ENCODE measurements at places on chromosomes 4 and X.

- DNase-seq, result no peak
Measured at GRCh38 chr4:186081202-186081807, 12.3 kb downstream of the TLR3 start.

GRCh38 chr4:47827343-47828047, 10.4 kb downstream of the CORIN start:
- DNase-seq, result no peak

DNA sequence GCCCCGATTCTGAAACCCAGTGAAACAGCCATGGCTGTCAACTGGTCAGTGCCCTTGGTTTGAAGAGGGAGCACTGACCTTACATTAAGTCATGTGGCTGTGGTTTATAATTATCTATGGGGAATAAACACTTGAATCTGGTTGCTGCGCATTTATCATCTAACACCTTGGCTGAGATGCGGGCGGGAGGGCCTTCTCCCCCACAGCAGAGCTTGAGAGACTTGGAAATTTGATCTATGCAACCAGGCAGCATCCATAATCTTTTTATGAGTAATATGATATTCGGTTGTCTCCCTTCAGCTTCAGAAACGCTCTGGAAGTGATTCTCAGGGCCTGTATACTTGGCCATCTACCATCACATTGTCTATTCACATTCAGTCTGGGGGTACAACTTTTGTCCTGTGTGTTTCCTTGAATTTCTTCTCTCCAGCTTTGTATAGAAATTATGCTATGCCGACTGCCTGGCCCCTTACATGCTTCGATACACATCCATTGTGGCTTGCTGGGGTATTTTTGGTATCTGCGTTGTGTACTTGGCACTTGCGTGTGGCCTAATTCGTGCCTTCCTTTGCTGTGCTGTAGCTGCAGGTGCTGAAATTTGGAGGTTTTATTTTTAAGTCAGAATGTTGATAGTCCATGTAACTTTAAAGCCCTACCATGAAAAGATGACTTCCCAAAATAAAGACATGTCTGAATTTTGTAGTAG, 321.6 kb downstream of the ARHGAP10 start:
- DNase-seq, result no peak

GRCh38 chr4:136867465-136867864, 664.8 kb downstream of the PCDH18 start:
- no peak for DNase-seq

- peak; percentile 66 for DNase-seq
Measured at GRCh38 chr4:139767168-139767567, 101.5 kb downstream of the MGST2 start.

DNA sequence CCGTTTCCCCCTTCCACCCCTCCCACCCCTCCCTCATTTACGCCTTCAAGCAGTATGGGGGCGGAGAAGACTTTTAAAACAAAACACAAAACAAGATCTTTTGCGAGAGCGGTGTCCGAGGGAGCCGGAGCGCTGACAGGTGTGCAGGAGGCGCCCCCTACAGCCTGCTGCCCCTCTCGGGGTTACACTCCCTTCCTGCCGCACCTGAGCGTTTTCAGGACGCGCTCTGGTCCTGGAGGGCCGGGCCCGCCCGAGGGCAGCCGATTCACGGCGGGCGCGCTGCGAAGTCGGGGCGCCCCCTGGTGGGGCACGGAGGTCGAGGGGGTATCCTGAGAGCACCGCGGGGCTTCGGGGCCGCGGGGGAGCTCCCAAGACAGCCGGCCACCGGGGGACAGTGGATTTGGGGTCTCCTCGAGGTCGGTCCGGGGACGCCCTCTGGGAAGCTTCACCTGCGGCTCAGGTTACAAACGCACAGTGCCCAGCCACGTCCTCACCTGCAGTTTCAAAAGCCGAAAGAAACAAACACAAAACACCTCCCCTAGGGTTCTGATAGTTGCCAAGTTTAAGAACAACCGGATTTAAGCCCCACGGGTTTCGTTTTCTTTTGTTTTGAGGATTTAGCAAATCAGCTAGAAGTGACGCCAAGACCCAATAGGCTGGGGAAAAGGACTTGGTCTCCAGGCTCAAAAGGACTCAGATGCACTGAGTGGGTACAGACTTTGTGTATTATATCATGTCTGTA, 8.0 kb upstream of the NEUROG2 start:
- peak; percentile 28 for DNase-seq

GRCh38 chrX:15299941-15300851, 15.2 kb downstream of the ASB11 start:
- DNase-seq, result peak; percentile 12

DNA sequence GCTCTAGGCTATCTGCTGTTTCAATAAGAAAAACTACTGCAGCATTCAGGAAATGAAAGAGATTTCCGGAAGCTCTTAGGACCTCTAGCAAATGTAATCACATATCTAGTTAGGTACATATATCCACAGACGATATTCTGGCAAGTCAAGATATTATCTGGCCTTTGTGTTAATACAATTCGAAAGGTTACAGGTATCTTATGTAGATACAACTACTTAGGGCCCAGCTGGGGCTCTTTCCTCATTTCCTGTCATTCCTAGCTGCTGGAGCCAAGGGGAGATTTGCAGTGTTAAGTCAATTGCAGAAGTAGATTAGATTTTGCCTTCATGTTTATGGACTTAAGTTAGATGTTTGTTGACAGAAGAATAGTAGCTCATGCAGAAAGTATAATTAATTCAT, 299.5 kb downstream of the ARHGAP24 start:
- DNase-seq, result no peak

GRCh38 chrX:37332055-37332454, 17.1 kb upstream of the PRRG1 start:
- no peak for DNase-seq

GRCh38 chr4:121227341-121227792, 63.2 kb upstream of the TNIP3 start:
- DNase-seq, result no peak

GRCh38 chrX:11754958-11755645, 2.9 kb upstream of the MSL3 start:
- DNase-seq, result no peak

DNA sequence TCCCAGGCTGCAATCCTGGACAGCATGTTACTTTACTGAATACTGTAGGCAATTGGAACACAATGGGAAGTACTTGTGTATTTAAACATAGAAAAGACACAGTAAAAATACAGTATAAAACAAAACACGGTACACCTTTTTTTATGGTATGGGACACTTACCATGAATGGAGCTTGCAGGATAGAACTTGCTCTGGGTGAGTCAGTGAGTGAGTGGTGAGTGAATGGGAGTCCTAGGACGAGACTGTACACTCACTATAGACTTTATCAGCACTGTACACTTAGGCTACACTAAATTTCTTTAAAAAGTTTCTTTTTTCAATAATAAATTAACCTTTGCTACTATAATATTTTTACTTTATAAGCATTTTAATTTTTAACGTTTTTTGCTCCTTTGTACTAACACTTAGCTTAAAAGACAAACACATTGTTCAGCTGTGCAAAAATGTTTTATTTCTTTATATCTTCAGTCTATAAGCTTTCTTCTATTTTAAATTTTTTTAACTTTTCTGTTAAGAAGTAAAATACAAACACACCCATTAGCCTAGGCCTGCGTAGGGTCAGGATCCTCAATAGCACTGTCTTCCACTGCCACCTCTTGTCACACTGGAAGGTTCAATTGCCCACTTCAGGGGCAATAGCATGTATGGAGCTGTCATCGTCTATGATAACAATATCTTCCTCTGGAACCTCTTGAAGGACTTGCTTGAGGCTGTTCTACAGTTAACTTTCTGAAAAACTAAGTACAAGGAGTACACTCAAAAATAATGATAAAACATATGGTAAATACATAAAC, 293.5 kb upstream of the FSTL5 start:
- DNase-seq, result no peak

DNA sequence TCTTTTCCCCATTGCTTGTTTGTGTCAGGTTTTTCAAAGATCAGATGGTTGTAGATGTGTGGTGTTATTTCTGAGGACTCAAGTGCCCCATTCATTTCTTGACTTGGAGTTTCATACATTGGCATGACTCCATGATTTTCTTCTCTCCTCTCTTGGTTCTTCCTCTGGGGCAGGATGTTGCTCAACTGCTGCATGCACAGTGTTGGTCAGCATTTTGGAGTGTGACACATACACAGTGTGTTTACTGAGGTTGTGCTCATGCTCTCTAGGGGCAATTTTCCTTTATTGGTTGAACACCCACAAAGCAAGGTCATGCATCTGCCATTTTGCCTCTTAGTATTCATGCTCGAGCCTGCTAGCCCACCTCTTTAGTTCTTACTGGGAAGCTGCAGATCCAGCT, 1993.8 kb downstream of the ARAP2 start:
- DNase-seq, result peak; percentile 46

GRCh38 chr4:56038487-56039162, 89.9 kb downstream of the CEP135 start:
- no peak for DNase-seq

DNA sequence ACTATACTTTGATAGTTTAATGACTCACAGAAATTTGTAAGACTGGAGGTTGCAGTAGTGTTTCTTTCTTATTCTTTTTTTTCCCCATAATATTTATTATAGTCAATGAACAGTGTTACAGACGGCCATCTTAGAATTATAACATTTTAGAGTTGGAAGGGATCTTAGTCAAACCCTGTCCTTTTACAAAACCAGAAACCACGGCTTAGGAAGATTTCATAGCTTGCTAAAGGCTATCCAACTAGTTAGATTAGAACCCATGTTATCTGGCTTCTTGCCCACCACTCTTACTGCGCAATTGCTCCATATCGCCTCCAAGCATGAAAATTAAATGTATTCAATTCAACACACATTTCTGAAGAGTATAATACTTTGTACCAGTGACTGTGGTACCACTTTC, 1.1 kb downstream of the XIAP start:
- peak; percentile 27 for DNase-seq

- no peak for DNase-seq
Measured at GRCh38 chr4:126874533-126874932, 758.2 kb upstream of the INTU start.

Data from mesenchymal stem cell (in vitro differentiated cells and primary cell).